Ovary (tissue), 10 donors: ENCODE measurements at places on chromosomes 6 and 20. TPM values are rescaled to one million over a fixed set of nuclear protein-coding genes. Genes with fewer than 3 reads are reported as not detected.

DNA sequence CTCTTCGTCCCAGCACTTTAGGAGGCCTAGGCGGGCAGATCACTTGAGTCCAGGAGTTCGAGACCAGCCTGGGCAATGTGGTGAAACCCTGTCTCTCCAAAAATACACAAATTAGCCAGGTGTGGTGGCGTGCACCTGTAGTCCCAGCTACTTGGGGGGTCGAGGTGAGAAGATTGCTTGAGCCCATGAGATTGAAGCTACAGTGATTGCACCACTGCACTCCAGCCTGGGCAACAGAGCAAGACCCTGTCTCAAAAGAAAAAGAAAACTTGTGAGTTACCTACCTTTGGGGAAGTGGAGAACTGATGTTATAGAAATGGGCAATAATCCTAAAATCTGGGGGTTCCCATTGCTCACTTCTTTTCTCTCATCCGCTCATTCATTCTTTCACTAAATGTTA, 58.0 kb downstream of the E2F3 start:
- no peaks in the 10 kb centered on the region for H3K36me3 ChIP-seq
- no peak overlapping the region for H3K27ac ChIP-seq
- no peak for DNase-seq
- peaks cover 3% of the 10 kb centered on the region for H3K4me1 ChIP-seq
- no peak overlapping the region for H3K4me3 ChIP-seq

GRCh38 chr20:34562641-34563040, 4.1 kb downstream of the MAP1LC3A start:
- no peak for DNase-seq
- H3K27ac ChIP-seq, result no peak overlapping the region
- H3K27me3 ChIP-seq, result no peaks in the 10 kb centered on the region

GRCh38 chr6:47897247-47897646, 115.4 kb downstream of the OPN5 start:
- DNase-seq, result no peak
- H3K36me3 ChIP-seq, result no peaks in the 10 kb centered on the region
- H3K4me3 ChIP-seq, result no peak overlapping the region
- H3K27me3 ChIP-seq, result no peaks in the 10 kb centered on the region

DNA sequence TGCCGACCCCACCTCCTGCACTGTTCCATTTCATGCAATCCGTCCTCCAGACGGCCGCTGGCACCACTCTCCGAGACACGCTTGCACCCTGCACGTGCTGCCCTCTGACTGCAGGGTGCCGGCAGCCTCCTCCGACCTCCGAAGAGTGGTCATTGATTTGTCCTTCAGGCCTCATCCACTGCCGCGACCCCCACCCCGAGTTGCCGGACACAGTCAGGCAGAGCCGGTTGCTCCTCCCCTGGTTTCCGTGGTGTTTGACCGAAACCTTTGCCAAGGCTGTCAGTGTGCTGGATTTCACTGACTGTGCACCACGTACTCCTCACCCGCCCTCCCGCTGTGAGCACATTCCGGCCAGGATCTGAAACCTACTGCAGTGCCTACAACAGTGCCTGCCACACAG, 156.4 kb upstream of the PDE10A start:
- no peaks in the 10 kb centered on the region for H3K36me3 ChIP-seq
- DNase-seq, result no peak
- no peaks in the 10 kb centered on the region for H3K4me1 ChIP-seq
- H3K4me3 ChIP-seq, result no peak overlapping the region
- H3K27me3 ChIP-seq, result no peaks in the 10 kb centered on the region

GRCh38 chr6:4010048-4010447, 68.9 kb downstream of the FAM217A start:
- H3K27me3 ChIP-seq, result no peaks in the 10 kb centered on the region
- no peak overlapping the region for H3K27ac ChIP-seq
- no peaks in the 10 kb centered on the region for H3K36me3 ChIP-seq
- DNase-seq, result no peak
- H3K4me3 ChIP-seq, result no peak overlapping the region

DNA sequence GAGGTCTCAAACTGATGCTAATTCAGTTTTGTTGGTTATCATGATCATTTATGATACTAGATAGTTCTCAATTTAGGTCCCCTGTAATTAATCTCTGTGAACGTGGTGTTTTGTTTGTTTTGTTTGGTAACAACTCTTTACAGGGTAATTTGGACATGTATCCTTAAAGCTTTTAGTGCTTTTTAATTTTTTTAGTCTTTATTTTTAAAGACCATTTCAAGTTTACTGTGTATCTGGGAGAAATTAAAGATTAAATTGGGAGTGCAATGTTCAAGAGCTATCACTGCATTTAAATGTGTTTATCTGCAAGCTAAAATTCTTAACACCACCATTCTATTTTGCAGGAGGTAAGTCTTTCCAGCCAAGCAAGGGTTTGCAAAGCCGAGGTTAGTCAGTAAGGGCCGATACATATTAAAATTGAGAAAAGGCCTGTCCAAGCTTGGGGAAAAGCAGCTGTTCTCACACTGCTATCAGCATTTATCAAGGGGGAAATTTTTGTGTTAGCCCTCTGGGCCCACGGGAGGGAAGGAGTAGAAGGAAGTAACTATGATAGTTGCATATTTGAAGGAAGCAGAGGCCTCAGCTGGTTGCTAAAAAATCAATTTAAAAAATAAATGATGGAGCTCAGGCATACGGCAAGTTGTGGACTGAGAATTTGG, 59.3 kb upstream of the ZNF217 start:
- no peak overlapping the region for H3K27ac ChIP-seq
- no peaks in the 10 kb centered on the region for H3K36me3 ChIP-seq
- no peaks in the 10 kb centered on the region for H3K27me3 ChIP-seq
- H3K4me1 ChIP-seq, result peaks cover 2% of the 10 kb centered on the region

GRCh38 chr20:19730706-19731105, 27.4 kb upstream of the RIN2 start:
- no peaks in the 10 kb centered on the region for H3K36me3 ChIP-seq
- peaks cover 4% of the 10 kb centered on the region for H3K4me1 ChIP-seq
- no peaks in the 10 kb centered on the region for H3K27me3 ChIP-seq
- no peak overlapping the region for H3K4me3 ChIP-seq
- no peak overlapping the region for H3K27ac ChIP-seq
- no peak for DNase-seq

DNA sequence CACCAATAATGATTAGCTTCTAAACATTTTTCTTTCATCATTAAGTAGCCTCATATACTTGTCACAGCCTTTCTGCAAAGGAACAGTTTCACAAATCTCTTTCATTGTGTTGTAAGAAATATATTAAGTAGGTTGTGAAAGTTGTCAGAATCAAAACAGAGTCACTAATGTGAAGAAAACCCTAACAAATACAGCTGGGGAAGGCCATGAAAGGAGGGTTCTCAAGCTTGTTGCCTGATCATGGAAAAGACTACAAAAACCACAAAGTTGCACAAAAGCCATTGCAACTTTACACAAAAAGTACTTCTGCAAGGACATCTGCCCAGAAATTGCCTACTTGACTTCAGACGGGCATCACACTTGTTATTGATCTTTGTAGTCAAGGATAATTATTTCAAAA, 216.1 kb downstream of the ALDH8A1 start:
- H3K36me3 ChIP-seq, result no peaks in the 10 kb centered on the region
- DNase-seq, result no peak
- H3K4me1 ChIP-seq, result no peaks in the 10 kb centered on the region
- H3K27me3 ChIP-seq, result no peaks in the 10 kb centered on the region

DNA sequence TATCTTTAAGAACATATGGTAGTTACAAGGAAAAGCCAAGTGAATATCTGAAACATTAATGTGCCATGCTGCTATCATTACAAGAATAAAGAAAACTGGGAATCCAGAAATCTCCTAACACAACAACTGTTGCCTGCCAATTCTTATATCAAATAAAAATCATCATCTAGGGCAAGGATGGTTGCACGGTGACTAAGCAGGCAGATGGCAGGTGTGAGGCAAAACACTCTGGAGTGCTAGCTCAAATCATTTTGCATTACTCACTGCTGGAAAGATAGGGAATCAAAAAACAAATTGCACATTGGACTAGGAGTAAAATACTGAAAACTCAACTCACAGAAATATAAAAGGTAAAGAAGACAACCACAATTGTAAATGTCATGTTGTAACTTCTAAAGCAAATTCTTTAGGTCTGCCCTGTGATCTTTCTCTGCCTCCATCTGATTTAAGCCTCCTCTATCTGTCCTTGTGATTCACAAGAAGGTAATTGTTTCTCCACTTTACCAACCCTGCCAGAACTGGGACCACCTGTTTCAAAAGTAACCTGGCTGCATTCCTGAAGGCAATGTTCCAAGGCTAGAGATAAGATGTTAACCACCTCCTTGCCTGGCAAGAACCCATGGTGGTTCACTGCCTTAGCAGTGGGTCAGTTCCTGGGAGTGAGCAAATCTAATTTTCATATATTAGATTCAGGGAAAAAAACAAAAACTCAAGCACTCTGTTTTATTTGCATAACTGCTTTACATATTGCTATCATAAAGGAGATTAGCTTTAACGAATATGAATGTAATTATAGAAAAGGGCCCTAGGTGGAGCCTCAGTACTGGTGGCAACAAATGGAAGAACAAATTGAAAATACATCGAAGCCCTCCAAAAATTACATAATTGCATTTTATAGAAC, 33.1 kb upstream of the LCA5 start:
- DNase-seq, result no peak
- no peaks in the 10 kb centered on the region for H3K4me1 ChIP-seq
- H3K27ac ChIP-seq, result no peak overlapping the region

The HUS1B gene
- total RNA-seq, result 0.55 TPM

GRCh38 chr6:119267126-119267905, 82.2 kb downstream of the MAN1A1 start:
- no peak overlapping the region for H3K4me3 ChIP-seq
- H3K36me3 ChIP-seq, result no peaks in the 10 kb centered on the region
- no peak overlapping the region for H3K27ac ChIP-seq
- H3K4me1 ChIP-seq, result peaks cover 2% of the 10 kb centered on the region

GRCh38 chr6:156917213-156917612, 140.0 kb downstream of the ARID1B start:
- H3K36me3 ChIP-seq, result no peaks in the 10 kb centered on the region
- no peak for DNase-seq
- no peaks in the 10 kb centered on the region for H3K27me3 ChIP-seq
- peak overlapping the region; percentile 34 for H3K27ac ChIP-seq
